ENCODE measurements at places on chromosomes 3 and 15.

GRCh38 chr3:72058493-72059081, 273.6 kb upstream of the PROK2 start:
- DNase-seq: no peak

DNA sequence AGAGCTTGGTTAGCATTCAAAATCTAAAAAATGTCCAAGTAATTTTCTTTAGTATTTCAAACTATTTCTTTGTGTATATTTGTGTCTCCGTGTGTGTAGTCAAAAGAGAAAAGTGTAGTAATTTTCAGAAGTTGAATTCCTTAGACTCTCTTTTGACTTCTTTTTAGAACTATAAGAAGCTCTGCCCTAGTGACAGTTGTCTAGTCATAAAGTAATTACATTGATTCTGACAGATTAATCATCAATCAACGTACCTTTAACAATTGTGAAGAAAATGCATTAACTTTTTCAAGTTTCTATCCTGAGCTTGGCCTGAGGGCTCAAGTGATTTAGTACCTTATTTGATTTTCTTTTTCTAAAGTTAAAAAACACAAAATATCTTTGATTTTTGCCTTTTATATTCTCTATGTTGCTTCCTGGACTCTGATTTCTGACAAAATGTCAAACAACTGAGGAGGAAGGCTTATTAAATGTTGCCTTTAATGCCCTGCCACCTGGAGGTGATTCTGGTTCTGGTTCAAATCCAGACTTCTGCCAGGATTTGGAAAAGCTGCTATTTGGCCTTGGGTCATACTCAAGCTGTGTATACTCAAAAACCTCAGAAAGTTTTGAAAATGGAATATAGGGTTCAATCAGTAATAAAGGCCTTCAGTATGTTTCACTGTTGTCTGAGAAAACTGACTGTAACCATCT, 653.6 kb downstream of the NSUN3 start:
- DNase-seq: no peak

- no peak for DNase-seq
Measured at GRCh38 chr3:188911026-188911850, 260.5 kb upstream of the TPRG1 start.

DNA sequence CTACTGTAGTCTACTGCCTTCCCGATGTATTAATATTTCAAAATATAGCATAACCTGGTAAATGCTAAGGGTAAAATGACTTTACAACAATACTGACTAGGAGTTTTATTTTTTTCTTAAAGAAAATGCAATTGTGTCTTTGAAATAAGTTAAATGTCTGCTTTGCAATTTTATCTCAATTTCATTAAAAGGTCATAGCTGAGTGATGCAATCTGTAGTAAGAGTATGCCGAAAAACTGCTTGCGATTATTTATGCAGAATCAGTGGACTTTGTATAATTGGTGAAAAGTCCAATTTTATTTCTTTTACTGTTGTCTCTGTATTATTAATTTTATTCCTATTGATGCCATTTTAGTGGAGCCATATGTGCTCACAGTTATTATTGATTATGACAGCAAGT, 1143.6 kb upstream of the EPHA6 start:
- DNase-seq: no peak

DNA sequence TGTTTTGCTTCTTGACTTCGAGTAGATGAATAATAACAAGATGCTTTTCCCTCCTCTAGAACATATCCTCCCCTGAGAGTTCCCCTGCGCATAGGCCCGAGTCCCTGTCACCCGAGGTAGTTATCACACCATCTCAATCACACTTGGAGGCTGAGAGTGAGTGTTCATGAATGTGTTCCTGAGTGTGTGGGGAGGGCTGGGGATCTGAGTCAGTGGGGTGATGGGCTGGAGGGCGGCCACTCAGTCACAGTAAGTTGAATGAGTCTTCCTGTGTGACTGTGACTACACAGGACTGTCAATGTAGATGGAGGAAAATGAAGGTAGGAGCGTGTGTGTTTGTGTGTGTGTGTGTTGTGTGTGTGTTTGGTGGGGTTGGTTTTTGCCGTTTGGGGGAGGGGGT, 71.0 kb downstream of the SETD5 start:
- DNase-seq: no peak

- DNase-seq: no peak
Measured at GRCh38 chr3:4804161-4805058, 174.8 kb upstream of the BHLHE40 start.

DNA sequence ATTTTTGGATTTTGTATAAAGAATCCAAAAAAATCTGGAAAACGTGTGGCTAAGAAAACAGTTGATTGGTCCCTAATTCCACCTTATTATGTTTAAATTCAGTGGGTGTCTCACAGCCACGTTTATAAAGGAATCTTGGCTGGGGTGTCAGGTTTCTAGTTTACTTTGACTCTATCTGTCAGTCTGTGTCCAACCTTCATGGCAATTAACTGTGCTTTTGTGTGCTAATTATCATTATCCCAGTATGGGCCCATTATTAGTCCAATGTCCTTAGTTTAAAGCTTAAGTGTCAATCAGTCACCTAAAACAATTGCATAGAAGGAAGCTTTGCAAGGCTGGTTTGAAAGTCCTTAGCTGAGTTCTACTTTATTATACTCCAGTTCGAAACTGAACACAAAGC, 3.7 kb upstream of the CNTN4 start:
- DNase-seq: no peak
